Dermis microvascular lymphatic vessel endothelial cell (primary cell): ENCODE measurements at places on chromosomes 6 and 20. TPM values are rescaled to one million over a fixed set of nuclear protein-coding genes. Genes with fewer than 3 reads are reported as not detected.

The SAMD10 gene
- total RNA-seq, result 2.4 and 5.9 TPM in 2 replicates

The NRN1 gene
- total RNA-seq, result 28.1 and 34.0 TPM in 2 replicates

The SLC44A4 gene
- under 0.01 TPM in 2 replicates for total RNA-seq

The VNN1 gene
- total RNA-seq, result under 0.01 TPM in 1 of 2 replicates, not detected in the other

The PAX1 gene
- total RNA-seq, result not detected in 2 replicates

The NR2E1 gene
- total RNA-seq, result not detected in 2 replicates

DNA sequence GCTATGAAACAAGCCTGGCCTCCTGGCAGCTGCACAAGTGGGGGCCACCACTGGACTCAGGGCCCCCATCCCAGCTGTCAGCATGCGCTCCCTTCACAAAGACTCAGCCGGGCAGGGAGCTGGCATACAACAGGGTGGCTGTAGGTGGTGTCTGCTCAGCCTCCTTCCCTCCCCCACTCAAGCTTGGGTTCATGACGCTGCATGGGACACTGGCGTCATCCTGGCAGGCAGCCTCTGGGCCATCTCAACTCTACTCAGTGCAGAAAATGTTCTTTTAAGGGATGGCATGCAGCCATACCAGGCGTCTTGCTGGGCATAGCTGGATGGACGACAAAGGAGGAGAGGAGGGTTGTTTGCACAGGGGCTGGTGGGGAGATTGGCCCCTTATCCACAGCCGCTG is 30.5 kb downstream of the SAYSD1 start:
- DNase-seq, result no peak

- DNase-seq, result no peak
Measured at GRCh38 chr20:38452880-38453624, 17.9 kb upstream of the SNHG17 start.

DNA sequence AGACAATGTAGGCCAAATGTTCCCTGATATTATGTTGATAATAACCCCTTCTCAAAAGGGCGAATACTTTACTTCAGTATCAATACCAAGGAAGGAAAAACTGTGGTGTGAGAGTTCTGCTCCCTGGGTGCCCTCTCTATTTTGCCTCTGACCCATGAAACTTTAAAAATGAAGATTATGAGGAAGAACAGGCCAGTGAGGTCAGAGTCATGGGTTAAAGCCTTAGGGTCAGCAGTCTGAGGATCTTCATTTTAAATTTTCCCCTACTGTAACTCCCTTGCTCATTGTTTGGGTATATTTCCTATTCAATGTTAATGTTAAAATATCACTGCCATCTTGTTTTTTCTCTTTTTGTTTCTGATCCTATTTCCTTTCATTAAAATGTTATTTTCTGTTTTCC is 47.9 kb downstream of the PRKN start:
- no peak for DNase-seq

DNA sequence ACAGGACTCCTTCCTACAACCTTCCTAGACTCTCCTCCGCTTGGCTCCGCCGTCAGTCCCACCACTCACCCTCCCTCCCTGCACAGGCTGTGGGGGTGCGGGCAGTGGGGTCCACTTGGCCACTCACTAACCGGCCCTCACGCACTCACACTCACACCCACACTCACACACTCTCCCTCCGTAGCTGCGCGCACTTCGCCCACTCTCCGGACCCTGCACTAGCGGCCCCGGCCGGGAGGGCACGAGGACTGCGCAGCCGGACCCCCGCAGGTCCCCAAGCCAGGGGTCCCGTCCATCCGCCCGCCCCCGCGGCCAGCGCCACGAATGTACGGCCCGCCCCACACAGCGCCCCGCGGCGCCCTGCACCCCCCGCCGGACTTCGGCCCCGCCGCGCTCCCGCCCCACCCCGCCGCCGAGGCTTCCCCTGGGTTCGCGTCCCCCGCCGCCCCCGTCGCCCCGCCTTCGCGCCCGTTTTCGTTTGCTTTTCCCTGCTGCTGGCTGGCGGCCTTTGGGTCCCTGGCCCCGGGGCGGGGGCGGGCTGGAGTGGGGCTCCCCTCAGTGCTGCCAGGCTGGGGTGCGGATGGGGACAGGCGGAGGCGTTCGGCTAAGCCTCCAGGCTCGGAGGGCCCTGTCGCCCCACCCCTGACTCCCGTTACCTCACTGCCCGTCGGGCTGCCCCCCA is 23.0 kb upstream of the SLC22A7 start:
- no peak for DNase-seq

- no peak for DNase-seq
Measured at GRCh38 chr20:59701236-59701635, 96.9 kb downstream of the PHACTR3 start.

DNA sequence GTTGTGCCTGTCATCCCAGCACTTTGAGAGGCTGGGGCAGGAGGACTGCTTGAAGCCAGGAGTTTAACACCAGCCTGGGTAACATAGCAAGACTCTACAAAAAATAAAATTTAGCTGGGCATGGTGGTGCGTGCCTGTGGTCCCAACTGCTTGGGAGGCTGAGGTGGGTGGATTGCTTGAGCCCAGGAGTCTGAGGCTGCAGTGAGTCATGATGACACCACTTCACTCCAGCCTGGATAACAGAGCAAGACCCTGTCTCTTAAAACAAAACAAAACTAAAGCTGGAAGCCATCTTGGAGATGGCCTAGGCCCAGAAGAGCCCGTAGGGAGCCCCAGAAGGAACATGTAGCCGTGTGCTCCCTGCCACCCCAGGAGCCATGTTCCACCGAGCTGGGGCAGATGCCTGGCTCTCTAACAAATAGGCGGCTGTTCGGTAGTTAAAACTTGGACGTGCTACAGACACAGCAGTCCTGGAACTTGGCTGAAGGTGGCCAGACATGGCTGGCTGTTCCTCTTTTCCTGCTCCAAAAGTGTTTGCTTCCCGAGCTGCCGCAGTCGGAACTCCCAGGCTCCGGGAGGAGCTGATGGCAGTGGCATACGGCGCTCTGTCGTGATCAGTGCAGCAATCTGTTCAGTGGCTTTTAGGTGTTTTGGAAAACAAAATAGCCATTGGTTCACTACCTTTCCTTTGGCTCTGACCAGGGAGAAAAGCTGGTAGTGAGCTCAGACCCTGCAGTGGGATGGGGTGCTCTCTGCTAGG is 37.0 kb downstream of the DYNLT1 start:
- no peak for DNase-seq

GRCh38 chr6:31074401-31074800 is 38.0 kb downstream of the C6orf15 start:
- DNase-seq, result no peak

DNA sequence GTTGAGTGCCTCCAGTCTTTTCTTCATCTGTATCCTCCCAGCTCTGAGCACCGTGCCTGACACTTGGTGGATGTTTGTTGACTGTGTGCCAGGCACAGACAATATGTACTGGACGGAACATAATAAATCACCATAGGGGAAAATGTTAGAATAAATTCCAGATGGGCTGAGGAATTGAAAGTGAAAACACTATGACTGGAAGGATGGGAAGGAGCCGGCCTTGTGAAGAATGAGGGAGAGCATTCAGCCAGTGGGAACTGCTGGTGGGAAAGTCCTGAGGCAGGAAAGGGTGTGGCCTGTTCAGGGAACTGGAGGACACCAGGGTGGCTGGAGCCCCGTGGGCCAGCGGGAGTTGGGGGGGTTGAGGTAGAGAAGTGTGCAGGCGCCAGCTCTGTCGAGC is 75.4 kb downstream of the MTHFD1L start:
- DNase-seq, result peak; percentile 17

- peak; percentile 56 for DNase-seq
Measured at GRCh38 chr6:139370283-139370998, 4.0 kb downstream of the CITED2 start.

GRCh38 chr20:59439243-59439642 is 138.8 kb downstream of the EDN3 start:
- no peak for DNase-seq

- DNase-seq, result no peak
Measured at GRCh38 chr6:2890976-2891767, 11.9 kb downstream of the SERPINB9 start.

GRCh38 chr6:5671601-5672559 is 334.8 kb downstream of the NRN1 start:
- DNase-seq, result no peak

DNA sequence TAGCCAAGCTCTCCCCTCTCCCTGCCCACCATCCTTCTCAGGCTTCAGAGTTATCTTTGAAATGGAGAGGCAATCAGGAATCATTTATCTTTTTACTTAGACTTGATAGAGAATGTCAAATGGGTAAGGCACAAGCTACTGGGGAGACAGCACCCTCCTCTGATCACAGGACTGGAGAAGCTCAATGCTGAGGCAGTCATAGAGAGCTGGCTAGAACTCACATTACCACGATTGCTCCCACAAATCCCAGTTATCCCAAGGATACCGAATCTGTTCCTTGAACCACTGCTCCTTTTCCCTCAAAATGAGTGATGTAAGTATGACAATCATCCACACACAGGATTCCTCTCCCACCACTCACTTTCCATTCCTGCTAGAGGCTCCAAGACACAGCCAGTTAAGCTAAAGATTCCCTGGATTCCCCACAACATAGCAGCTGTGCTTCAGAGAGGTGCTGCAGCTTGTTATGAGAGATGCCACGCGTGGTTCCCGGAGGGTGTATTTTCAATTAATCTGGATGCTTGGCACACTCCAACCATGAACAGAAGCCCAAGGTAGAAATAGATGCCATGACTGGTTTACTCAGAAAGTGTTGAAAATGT is 96.2 kb upstream of the VGLL2 start:
- DNase-seq, result no peak
